ENCODE measurements at places on chromosomes 3 and 15. TPM values are rescaled to one million over a fixed set of nuclear protein-coding genes. Genes with fewer than 3 reads are reported as not detected.

SLC12A1 gene
- 1.0 TPM for total RNA-seq

PLOD2 gene
- 28.7 TPM for total RNA-seq

STRIT1 gene
- total RNA-seq: 0.38 TPM

SCN11A gene
- total RNA-seq: 0.10 TPM

UNC13C gene
- 0.13 TPM for total RNA-seq

RARRES1 gene
- 0.71 TPM for total RNA-seq

GRCh38 chr15:100788418-100789105 lies 91.1 kb upstream of the ALDH1A3 start:
- no peak for DNase-seq

- no peak for DNase-seq
Measured at GRCh38 chr15:77603611-77604336, 28.9 kb downstream of the LINGO1 start.

DNA sequence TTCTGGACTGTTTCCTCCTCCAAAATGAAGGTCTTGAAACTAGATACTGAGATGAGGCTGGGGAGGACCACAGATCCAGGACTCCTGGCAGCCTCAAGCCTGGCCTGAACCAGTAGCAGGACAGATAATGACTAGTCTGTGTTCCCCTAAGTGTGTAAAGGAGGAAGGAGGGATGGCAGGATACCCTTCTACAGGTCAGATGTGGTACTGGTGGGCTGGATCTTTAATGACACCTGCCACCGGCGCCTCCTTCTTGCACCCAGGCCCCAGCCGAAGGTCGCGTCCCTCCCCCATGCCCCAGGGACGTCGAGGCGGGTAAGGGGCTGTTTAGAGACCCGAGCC lies 556 bp downstream of the USP19 start:
- DNase-seq: no peak

DNA sequence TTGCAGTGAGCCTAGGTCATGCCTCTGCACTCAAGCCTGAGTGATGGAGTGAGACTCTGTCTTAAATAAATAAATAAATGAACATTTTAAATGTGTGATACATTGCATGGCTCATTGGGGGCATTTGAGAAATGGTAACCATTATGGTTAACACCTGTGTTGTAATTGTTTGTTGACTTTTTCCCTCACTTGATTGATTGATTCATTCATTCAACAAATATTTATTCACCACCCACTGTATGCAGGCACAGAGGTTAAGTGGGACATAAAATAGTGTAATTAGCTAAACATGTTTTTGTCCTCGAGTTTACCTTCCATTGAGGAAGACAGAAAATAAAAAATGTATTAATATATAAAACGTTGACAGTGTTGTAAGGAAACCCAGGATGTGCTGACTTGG lies 127.1 kb upstream of the ANKRD28 start:
- no peak for DNase-seq

DNA sequence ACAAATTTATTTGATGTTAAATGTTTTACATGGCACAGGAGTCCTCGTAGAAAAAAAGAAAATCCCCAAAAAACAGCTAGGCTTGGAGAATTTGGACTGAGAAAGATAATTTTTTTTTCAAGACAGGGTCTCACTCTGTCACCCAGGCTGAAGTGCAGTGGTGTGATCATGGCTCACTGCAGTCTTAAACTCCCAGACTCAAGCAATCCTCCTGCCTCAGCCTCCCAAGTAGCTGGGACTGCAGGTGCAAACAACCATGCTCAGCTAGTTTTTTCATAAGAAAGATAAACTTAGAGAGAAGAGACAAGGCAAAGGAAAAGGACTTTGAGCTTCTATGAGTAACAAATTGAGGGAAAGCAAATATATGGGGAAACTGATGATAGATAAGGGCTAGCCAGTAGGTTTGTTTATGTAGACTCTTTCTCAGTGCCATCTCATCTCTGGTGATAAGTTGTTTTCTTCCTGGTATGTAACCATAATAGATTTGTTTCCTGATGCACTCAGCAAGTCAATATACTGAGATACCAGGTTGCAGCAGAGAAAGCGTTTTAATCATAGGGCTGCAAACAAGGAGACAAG lies 13.1 kb upstream of the TRMT10C start:
- no peak for DNase-seq

- DNase-seq: no peak
Measured at GRCh38 chr3:37138816-37139215, 35.6 kb downstream of the LRRFIP2 start.

- no peak for DNase-seq
Measured at GRCh38 chr3:138036572-138036971, 26.6 kb downstream of the CLDN18 start.
